Activated T-helper 1 cell treated with Interleukin-2 at 50 U/mL for 16 hours (primary cell): ENCODE measurements at places on chromosomes 5 and 9.

DNA sequence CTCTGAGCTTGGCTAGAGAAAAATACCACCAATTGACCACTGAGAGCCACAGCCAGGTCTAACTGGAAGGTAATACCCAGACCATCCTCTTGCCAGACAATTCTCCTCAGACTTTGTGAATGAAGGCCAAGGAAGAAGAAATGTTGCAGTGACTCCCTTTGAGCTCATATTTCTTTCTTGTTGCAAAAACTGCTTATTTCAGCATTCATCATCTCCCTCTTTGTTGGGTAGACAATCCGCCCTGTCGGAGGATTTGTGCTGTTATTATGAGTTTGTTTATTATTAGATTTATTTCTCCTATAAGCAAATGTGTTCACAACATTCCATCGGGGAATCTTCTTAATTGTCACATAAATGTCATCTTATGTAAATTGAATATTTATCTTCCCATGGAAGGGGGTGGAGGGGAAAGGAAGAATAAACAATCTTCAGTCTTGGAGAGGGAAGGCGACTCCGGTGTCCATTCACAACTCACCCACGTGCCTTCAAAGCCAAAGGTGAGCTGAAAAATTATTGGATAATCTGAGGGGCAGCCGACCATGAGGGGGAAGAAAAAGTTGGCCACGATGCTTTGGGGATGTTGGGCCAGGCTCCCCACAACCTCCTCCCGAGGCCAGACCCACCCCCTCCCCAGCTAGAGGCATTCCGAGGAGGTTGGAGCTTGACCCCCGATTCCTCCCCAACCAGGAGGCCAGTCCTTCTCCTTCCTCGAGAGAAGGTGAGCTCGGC, 1.8 kb upstream of the JADE2 start:
- no peak for DNase-seq

DNA sequence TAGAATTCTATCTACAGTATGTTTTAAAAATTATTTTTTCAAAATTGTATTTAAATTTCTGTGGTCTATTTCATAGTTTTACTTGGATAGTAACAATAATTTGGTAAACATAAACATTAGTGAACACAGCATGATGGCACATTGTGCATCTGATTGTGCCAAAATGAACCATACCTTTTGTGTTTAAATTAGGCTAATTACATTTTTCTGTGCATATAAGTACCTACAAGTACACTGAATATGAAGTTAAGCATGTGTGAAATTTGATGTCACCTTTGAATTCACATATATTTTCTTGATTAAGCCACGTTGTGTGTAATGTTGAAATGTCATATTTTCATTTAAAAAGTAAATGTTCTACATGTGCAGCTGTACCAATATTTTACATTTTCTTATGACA, 13.4 kb downstream of the PBX3 start:
- DNase-seq: no peak

- no peak for DNase-seq
Observed at GRCh38 chr9:18759827-18760226, 273.2 kb downstream of the SAXO1 start.

DNA sequence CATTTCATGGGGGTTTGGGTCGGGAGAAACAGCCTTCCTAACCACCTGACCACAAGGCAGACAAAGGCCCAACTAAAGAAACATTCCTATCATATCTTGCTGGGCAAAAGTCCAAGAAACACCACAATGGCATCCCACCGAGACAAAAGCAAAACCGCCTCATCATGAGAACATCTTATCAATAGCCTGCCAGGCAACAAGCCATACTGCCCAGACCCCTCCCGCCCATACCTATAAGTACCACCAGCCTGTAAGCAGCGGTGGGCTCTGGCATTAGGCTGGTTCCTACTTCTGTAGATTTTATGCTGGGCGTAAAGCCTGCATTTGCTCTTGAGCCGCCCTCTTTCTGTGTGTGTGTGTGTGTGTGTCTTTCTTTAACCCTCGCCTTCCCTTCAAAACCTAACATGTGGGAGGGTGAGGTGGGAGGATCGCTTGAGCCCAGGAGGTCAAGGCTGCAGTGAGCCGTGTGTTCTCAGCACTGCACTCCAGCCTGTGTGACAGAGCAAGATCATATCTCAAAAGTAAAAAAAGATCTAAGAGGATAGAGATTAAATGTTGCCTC, 56.9 kb downstream of the PDE6A start:
- DNase-seq: no peak

GRCh38 chr9:131282688-131283422, 6.5 kb upstream of the FAM78A start:
- no peak for DNase-seq

DNA sequence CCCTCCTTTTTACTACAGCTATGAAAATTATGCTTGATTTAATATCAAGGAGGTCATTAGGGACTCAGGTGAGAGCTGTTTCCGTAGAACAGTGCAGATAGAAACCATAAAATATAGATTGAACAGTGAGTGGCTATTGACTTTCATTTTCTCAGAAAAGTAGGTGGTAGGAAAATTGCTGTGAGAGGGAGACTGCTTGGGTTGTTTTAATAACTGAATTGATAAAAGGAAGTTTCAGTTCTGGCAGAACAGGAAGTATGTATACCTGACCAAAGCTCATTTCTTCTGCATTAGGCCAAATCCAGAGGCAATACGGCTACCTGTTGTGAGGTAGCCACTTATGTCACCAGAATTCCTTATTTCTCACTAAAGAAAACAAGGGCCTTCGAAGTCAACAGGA, 761.7 kb upstream of the ARRDC3 start:
- no peak for DNase-seq

DNA sequence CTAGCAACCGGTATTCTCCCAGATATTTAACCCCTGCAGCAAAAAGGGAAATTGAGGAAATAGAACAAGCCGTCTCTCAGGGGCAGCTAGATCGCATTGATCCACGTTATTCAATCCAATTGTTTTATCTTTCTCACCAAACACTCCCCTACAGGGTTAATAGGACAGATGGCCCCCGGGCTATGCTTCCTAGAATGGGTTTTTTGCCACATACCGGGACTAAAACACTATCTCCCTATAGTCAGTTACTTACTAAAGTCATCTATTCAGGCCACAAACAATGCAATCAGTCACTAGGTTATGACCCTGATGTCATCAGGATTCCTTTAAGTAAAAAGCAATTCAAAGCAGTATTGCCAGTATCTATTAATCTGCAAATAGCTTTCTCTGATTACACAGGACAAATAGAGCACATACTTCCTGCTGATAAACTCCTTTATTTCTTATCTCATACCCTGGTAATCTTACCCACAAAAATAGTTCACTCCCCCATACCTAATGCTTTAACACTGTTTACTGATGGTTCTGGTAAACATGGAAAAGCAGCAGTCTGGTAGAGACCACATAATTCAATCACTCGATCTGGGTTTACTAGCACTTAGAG, 159.0 kb downstream of the CPLANE1 start:
- no peak for DNase-seq

DNA sequence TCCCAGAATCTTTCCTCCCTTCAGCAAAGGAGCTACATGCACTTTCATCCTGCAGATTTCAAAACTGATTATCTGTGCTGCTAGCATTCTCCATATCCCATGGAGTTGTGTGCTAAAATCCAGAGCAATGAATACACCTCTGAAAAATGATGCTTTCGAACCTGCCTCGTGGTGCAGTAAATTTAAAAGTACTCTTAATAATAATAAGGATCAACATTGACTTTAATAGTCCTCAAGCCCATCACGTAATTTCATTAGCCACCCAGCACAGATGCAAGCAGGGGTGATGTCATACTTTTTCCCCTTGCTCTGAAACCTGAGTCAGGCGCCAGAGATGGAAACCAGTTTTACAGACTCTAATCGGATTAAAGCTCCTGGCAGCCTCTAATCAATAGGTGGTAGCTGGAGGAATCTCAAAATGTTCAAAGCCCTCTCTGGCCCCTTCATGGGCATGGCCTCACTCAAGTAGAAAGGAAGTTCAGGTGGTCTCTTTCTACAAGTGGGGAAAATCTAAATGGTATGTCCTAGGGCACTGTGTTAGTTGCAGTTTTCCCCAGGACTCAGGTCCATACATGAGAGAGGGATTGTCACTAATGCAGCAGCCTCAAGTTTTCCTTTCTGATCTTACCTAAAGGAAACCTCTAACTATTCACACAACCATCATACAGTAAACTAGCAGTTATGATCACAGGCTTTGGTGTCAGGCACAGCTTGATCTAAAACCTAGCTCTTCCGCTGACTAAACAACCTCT, 221.6 kb upstream of the SLC30A5 start:
- DNase-seq: no peak
